Osteocyte (in vitro differentiated cells): ENCODE measurements at places on chromosomes 4 and X.
A peak's percentile ranks its signal among the peaks of the same experiment; 100 is the strongest.

- H3K4me1 ChIP-seq = peaks cover 2% of the 10 kb centered on the region
- no peaks in the 10 kb centered on the region for H3K36me3 ChIP-seq
- no peak for DNase-seq
- no peak overlapping the region for H3K27ac ChIP-seq
Measured at GRCh38 chr4:185541251-185541727, 6.0 kb upstream of the PDLIM3 start.

GRCh38 chr4:88285235-88285653, 883 bp upstream of the PPM1K start:
- DNase-seq = no peak
- H3K27me3 ChIP-seq = no peaks in the 10 kb centered on the region
- H3K36me3 ChIP-seq = no peaks in the 10 kb centered on the region
- peak overlapping the region; percentile 98 for H3K4me3 ChIP-seq
- H3K27ac ChIP-seq = peak overlapping the region; percentile 100
- H3K4me1 ChIP-seq = peaks cover 30% of the 10 kb centered on the region

- peaks cover 4% of the 10 kb centered on the region for H3K4me1 ChIP-seq
- no peak overlapping the region for H3K4me3 ChIP-seq
- DNase-seq = no peak
- H3K36me3 ChIP-seq = no peaks in the 10 kb centered on the region
- no peak overlapping the region for H3K27ac ChIP-seq
Measured at GRCh38 chrX:17030092-17030491, 83.6 kb downstream of the REPS2 start.

GRCh38 chr4:64495946-64496345, 86.7 kb upstream of the TECRL start:
- no peak overlapping the region for H3K27ac ChIP-seq
- H3K4me3 ChIP-seq = no peak overlapping the region
- DNase-seq = no peak
- no peaks in the 10 kb centered on the region for H3K4me1 ChIP-seq

DNA sequence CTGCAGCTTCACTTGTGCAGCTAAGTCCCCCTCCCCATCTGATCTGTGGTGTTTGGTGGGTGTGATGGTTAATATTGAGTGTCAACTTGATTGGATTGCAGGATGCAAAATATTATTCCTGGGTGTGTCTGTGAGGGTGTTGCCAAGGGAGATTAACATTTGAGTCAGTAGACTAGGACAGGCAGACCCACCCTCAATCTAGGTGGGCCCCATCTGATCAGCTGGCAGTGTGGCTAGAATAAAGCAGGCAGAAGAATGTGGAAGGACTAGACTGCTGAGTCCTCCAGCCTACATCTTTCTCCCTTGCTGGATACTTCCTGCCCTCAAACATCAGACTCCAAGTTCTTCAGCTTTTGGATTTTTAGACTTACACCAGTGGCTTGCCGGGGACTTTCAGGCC, 103.5 kb upstream of the BOD1L1 start:
- H3K4me3 ChIP-seq = no peak overlapping the region
- peaks cover 24% of the 10 kb centered on the region for H3K27me3 ChIP-seq
- no peak for DNase-seq

DNA sequence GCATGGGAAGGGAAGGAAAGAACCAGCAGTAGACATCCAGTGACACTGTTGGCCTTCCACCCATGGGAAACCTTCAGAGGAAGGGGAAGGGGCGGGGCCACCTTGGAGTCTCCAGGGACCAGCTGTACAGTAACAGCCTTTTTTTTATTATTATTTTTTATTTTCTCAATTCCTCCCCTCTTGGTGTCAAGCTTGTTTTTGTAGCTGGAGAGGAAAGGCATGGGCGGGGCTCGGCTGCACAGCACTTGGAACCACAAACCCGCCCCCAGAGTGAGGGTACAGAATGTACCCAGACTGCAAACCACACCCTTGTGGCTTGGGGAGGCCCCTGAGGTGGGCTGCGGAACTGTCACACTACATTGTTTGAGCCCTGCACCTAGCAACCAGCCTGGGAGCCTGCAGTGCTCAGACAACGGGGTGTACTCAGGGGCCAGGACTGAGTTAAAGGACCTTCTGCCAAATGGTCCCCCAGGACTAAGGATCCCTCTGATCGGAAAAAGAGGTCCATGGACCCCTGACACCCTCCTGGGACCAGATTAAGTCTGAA, 45.7 kb downstream of the PRPS1 start:
- peak; percentile 95 for DNase-seq
- no peaks in the 10 kb centered on the region for H3K36me3 ChIP-seq
- peaks cover 58% of the 10 kb centered on the region for H3K4me1 ChIP-seq
- peak overlapping the region; percentile 77 for H3K4me3 ChIP-seq
- H3K27me3 ChIP-seq = no peaks in the 10 kb centered on the region
